WTC11 (cell line): ENCODE measurements at places on chromosomes 3 and 15. TPM values are rescaled to one million over a fixed set of nuclear protein-coding genes. Genes with fewer than 3 reads are reported as not detected.

DNA sequence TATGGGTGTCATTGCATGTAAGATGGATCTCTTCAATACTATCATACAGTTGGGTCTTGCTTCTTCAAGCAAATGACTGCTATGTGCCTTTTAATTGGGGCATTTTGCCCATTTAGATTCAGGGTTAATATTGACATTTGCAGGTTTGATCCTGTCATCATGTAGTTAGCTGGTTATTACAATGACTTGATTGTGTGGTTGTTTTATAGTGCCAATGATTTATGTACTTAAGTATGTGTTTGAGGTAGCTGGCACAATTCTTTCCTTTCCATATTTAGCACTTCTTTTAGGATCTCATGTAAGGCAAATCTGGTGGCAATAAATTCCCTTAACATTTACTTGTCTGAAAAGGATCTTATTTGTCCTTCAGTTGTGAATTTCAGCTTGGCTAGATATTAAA is 267.5 kb downstream of the VGLL3 start:
- no peak for DNase-seq
- no peaks in the 10 kb centered on the region; the same call in 1 of the 2 replicates for H3K27me3 ChIP-seq
- H3K4me1 ChIP-seq, result no peaks in the 10 kb centered on the region

- peaks cover 11% of the 10 kb centered on the region for H3K4me1 ChIP-seq
- DNase-seq, result no peak
- H3K4me3 ChIP-seq, result no peak overlapping the region
- H3K36me3 ChIP-seq, result no peaks in the 10 kb centered on the region
- H3K27me3 ChIP-seq, result no peaks in the 10 kb centered on the region; the same call in 1 of the 2 replicates
- H3K27ac ChIP-seq, result no peak overlapping the region; the same call in 1 of the 2 replicates
These were observed 267.3 kb downstream of the RORA start for GRCh38 chr15:60961541-60962485.

DNA sequence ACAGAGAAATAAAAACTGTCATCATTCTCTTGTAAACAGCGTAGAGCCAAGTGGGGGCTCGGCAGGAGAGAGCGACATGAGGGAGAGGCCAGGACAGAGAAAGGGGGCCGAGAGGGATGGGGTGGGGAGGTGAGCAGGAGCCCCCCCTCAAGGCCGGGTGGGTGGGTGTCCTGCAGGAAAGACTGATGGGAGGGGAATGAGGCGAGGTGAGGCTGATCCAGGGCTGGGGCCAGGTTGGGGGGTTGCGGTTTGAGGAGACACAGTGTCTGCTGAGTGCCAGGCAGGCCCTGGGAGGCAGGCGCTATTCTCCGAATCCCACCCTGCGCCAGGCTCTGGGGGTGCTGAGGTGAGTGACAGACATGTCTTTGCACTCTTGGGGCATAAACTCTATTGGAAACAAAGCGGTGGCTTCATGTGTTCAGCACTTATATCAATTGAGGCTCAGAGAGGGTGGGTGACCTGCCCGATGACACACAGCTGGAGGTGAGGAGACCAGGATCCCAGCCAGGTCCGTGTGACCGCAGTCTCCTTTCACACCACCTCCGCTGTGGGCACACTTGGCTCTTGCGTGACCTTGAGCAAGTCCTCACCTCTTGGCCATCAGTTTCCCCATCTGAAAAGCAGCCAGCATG is 19.6 kb upstream of the CSPG4 start:
- peaks cover 9% of the 10 kb centered on the region for H3K27me3 ChIP-seq
- no peak for DNase-seq
- H3K36me3 ChIP-seq, result no peaks in the 10 kb centered on the region
- H3K27ac ChIP-seq, result no peak overlapping the region
- H3K4me3 ChIP-seq, result peak overlapping the region; percentile 20; the same call in 1 of the 2 replicates

DNA sequence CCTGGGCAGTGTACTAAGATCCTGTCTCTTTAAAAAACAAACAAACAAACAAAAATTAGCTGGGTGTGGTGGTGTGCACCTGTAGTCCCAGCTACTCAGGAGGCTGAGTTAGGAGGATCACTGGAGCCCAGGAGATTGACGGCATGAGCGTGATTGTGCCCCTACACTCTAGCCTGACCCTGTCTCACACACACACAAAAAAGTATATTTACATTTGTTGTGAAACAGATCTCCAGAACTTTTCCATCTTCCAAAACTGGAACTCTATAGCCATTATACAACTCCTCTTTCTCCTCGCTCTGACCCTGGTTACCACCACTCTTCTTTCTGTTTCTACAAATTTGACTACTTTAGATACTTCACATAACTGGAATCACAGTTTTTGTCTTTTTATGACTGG is 56.0 kb upstream of the CCNB2 start:
- H3K27ac ChIP-seq, result peak overlapping the region; percentile 30; the same call in 1 of the 2 replicates
- H3K27me3 ChIP-seq, result no peaks in the 10 kb centered on the region
- DNase-seq, result no peak
- H3K4me1 ChIP-seq, result no peaks in the 10 kb centered on the region
- no peak overlapping the region for H3K4me3 ChIP-seq

DNA sequence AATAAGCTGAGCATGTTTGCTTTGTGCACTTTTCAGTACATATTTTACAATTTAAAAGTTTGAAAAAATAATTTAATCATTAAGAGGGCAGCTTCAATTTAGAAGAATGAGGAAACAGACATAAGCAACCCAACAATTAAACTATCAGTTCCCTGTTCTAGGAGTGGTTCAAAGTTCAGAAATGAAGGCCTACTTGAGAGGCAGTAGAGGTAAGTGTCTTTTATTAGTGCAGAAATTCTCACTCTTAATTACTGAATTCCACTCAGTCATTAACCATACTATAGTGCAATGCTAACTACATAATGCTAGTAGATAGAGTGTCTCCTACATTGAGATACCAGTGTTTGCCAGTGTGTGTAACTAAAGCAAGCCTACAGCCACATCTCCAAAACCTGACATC is 73.1 kb downstream of the TNIK start:
- H3K27ac ChIP-seq, result no peak overlapping the region
- DNase-seq, result no peak
- no peak overlapping the region for H3K4me3 ChIP-seq
- H3K27me3 ChIP-seq, result no peaks in the 10 kb centered on the region

GRCh38 chr3:95797081-95797480 is 1017.3 kb upstream of the EPHA6 start:
- no peak overlapping the region for H3K4me3 ChIP-seq
- no peaks in the 10 kb centered on the region for H3K27me3 ChIP-seq
- H3K36me3 ChIP-seq, result no peaks in the 10 kb centered on the region
- no peaks in the 10 kb centered on the region for H3K4me1 ChIP-seq
- DNase-seq, result no peak

DNA sequence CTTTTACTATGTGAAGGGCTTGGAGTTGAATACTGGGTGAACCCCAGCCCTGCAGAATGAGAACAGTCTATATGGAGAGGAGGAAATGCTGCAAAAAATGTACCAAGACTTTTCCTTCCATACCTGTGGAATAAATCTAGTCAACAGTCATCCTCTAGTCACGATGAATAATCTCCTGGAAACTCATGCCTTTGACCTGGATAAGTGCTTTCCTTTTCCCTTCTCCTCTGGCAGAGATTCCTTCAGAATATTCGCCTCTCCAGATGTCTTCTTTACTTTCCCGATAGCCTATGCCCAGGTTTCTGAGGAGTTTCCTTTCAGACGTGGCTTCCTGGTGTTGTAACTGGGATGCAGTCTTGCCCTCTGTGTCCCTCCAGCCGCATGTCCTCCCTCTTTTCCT is 28.1 kb downstream of the CCNL1 start:
- peaks cover 29% of the 10 kb centered on the region for H3K4me1 ChIP-seq
- no peak overlapping the region for H3K27ac ChIP-seq
- no peak for DNase-seq

DNA sequence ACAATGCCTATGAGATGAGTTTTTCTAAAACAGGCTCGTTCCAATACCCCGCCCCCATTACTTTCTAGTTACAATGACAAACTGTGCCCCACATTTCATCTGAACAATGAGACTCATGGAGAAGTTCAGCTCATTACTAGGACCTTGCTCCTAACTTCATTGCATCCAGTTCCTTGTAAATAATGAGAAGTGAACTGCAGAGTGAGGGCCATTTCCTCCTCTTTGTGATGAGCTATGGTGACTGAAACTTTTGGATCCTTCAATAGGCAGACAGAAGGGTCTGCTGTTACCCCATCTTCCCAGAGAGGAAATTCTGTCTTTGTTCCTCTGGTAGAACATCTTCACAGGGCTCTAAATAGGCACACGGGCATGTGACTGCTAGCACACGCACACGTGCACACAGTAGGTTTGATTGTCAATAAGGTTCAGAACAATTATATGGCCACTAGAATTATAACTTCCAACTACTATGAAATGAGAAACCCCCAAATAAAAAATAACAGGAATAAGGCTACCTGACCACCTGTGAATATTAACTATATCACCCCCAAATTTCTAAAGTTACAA is 51.8 kb downstream of the SERP1 start:
- H3K36me3 ChIP-seq, result 0 out of 2 replicates have a peak, but pooled peaks cover 4% of the 10 kb centered on the region
- H3K27me3 ChIP-seq, result no peaks in the 10 kb centered on the region
- H3K4me3 ChIP-seq, result no peak overlapping the region
- no peak for DNase-seq

- no peak overlapping the region for H3K27ac ChIP-seq
- H3K4me1 ChIP-seq, result peaks cover 23% of the 10 kb centered on the region
- H3K4me3 ChIP-seq, result no peak overlapping the region
- no peaks in the 10 kb centered on the region for H3K27me3 ChIP-seq
- no peaks in the 10 kb centered on the region for H3K36me3 ChIP-seq
These were observed 61.2 kb downstream of the TSC22D2 start for GRCh38 chr3:150469031-150469930.

- no peak overlapping the region; the same call in 1 of the 2 replicates for H3K27ac ChIP-seq
- H3K27me3 ChIP-seq, result no peaks in the 10 kb centered on the region
- DNase-seq, result no peak
- no peaks in the 10 kb centered on the region for H3K36me3 ChIP-seq
- H3K4me1 ChIP-seq, result peaks cover 23% of the 10 kb centered on the region
These were observed 46.2 kb upstream of the ADGRG7 start for GRCh38 chr3:100563228-100563627.

GRCh38 chr3:18870642-18871041 is 277.7 kb upstream of the KCNH8 start:
- DNase-seq, result no peak
- no peaks in the 10 kb centered on the region for H3K36me3 ChIP-seq
- H3K4me3 ChIP-seq, result no peak overlapping the region
- no peak overlapping the region for H3K27ac ChIP-seq

DNA sequence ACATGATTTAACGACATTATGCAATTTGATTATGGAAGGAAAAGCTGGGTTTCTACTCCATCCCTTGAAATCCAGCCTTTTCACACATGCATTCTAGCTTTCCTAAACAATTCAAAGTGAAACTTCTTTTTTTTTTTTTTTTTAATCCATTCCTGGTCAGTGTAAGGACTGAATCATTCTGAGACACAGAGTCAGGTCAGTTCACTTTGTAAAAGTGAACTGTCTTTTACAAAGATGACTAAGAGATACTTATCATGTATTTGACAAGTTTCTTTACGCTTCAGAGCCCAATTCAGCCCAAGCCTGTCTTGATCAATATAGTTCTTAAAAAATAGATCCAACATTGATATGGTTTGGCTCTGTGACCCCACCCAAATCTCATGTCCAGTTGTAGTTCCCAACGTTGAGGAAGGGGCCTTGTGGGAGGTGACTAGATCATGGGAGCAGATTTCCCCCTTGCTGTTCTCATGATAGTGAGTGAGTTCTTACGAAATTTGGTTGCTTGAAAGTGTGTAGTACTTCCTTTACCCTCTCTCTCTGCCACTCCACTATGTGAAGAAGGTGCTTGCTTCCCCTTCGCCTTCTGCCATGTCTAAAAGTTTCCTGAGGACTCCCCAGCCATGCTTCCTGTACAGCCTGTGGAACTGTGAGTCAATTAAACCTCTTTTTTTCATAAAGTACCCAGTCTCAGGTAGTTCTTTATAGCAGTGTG is 345.6 kb upstream of the THBS1 start:
- H3K4me3 ChIP-seq, result no peak overlapping the region
- DNase-seq, result no peak
- H3K27ac ChIP-seq, result no peak overlapping the region
- no peaks in the 10 kb centered on the region for H3K36me3 ChIP-seq
- no peaks in the 10 kb centered on the region; the same call in 1 of the 2 replicates for H3K27me3 ChIP-seq
- peaks cover 16% of the 10 kb centered on the region for H3K4me1 ChIP-seq

DNA sequence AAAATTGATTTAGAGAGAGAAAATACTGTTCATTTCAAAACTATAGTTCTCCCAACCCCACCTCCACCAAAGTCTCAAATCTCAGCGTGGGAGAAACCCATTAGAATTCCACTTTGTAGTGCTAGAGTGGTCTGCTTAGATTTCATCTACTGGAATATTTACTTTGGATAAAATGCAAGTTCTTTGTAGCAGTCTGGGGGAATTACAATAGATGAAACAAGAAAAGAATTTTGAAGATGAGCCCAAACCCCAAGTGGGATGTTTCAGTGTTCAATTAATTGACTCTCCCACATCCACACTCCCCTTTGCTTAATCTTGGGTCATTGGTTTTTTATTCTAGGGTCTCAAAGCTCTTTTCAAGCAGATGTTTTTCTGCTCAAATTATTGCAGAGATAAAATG is 97.8 kb downstream of the RPL22L1 start:
- no peaks in the 10 kb centered on the region for H3K36me3 ChIP-seq
- no peak overlapping the region for H3K27ac ChIP-seq
- peaks cover 5% of the 10 kb centered on the region for H3K4me1 ChIP-seq
- no peaks in the 10 kb centered on the region for H3K27me3 ChIP-seq
- DNase-seq, result no peak

GRCh38 chr3:10753964-10754363 is 62.1 kb upstream of the SLC6A11 start:
- H3K4me1 ChIP-seq, result no peaks in the 10 kb centered on the region
- no peak overlapping the region for H3K4me3 ChIP-seq
- H3K27ac ChIP-seq, result no peak overlapping the region
- peaks cover 25% of the 10 kb centered on the region for H3K27me3 ChIP-seq
- DNase-seq, result peak; percentile 86

DNA sequence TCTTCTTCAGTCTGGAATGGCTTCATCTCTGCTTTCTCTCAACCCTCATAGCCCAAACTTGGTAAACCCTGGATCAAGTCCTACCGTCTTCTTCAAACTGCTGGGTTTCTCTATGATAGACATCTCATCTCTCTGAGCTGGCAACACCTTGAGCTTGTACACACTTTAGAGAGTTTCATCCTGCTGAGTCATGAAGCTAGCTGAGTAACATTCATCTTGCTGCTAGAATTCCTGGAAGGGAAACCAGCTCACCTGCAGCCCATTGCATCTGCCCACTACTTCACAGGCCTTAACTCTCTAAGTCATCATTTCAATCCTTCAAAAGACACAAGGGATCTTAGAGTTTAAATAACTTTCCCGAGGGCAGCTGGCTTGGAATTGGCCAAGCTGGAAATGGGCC is 175.5 kb upstream of the RORA start:
- no peaks in the 10 kb centered on the region for H3K4me1 ChIP-seq
- H3K4me3 ChIP-seq, result no peak overlapping the region
- H3K27ac ChIP-seq, result no peak overlapping the region
- H3K27me3 ChIP-seq, result peaks cover 3% of the 10 kb centered on the region
- no peak for DNase-seq

- peaks cover 31% of the 10 kb centered on the region for H3K36me3 ChIP-seq
- peaks cover 45% of the 10 kb centered on the region for H3K4me1 ChIP-seq
- H3K4me3 ChIP-seq, result peak overlapping the region; percentile 98
These were observed 792 bp downstream of the GABPB1 start for GRCh38 chr15:50353975-50354837.

Gene MYL3
- 0.31 TPM in 1 of 3 replicates, not detected in the others for total RNA-seq

Gene DNAH12
- total RNA-seq, result 0.02 TPM in 1 of 3 replicates, not detected in the others

Gene BLOC1S6
- 28.7 to 31.6 TPM (median 29.1 TPM) in 3 replicates for total RNA-seq

Gene HHATL
- 0.21 to 0.92 TPM (median 0.60 TPM) in 3 replicates for total RNA-seq

Gene TNFAIP8L3
- 0.25 to 0.39 TPM (median 0.34 TPM) in 3 replicates for total RNA-seq

Gene SPSB4
- 19.4 to 19.7 TPM (median 19.6 TPM) in 3 replicates for total RNA-seq

Gene STRIT1
- 0.33 TPM in 1 of 3 replicates, not detected in the others for total RNA-seq

Gene CERS3
- total RNA-seq, result 0.74 to 1.5 TPM (median 0.94 TPM) in 3 replicates

Gene TRH
- total RNA-seq, result 0.16 to 0.27 TPM (median 0.22 TPM) in 3 replicates

Gene STRA6
- total RNA-seq, result 20.1 to 23.2 TPM (median 21.7 TPM) in 3 replicates

Gene CKMT1A
- 34.4 to 37.4 TPM (median 36.4 TPM) in 3 replicates for total RNA-seq

Gene SLC12A1
- 0.15 to 0.39 TPM (median 0.39 TPM) in 3 replicates for total RNA-seq
